ENCODE measurements at places on chromosomes 16 and 17. TPM values are rescaled to one million over a fixed set of nuclear protein-coding genes. Genes with fewer than 3 reads are reported as not detected.

The MEFV gene
- 0.35 TPM for polyA plus RNA-seq

The FBF1 gene
- polyA plus RNA-seq: 12.2 TPM

The OSGIN1 gene
- 0.30 TPM for polyA plus RNA-seq

The SLC52A1 gene
- 0.47 TPM for polyA plus RNA-seq

The KRTAP9-2 gene
- not detected for polyA plus RNA-seq

Data from left kidney (tissue), 8 donors.